ENCODE measurements at places on chromosomes 6 and 20.
A peak's percentile ranks its signal among the peaks of the same experiment; 100 is the strongest.

GRCh38 chr6:29509239-29509638, 21.5 kb upstream of the MAS1L start:
- DNase-seq = no peak

- no peak for DNase-seq
Measured at GRCh38 chr6:2666906-2667575, 83.7 kb downstream of the MYLK4 start.

DNA sequence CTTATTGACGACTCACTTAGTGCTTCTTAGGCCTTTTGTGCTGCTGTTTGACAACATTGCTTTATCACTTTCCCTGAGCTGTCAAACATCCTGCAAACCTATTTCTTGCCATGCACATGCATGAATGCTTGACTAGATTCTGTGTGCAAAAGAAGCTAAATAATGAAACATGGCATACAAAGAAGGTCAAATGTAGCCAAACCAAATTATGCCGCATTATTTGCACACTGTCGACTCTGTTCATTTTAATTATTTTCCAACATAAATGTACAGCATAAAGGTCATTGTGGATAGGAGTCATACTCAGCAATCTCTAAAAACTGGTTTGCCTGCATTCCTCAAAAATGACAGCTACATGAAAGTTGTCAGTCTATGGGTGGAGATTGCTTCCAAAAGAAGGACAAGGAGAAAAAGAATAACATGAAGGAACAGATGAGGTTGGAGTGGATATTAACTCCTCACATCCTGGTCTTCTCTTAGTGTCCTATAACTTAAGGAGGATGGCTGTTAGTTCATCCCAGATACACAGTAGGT, 123.1 kb upstream of the STXBP5 start:
- no peak for DNase-seq

DNA sequence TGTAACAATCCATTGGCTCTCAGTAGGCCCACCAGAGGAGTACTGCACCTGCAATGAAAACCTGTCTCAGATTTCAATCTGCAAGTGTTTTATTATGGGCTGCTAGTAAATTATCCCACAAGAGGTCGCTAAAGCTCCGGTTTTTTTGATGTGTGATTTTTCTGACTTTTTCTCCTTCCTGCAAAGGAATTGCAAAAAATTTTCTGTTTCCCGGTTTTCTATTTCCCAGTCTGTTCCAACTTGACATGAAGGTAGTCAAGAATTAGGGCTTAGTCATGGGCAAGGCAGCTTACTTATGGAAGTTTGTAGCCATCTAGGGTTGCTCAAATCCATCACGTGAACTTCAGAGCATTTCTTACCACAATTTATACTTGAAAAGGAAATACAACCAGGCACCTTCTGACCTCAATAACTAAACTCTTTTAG, 38.5 kb upstream of the AHI1 start:
- DNase-seq = no peak

DNA sequence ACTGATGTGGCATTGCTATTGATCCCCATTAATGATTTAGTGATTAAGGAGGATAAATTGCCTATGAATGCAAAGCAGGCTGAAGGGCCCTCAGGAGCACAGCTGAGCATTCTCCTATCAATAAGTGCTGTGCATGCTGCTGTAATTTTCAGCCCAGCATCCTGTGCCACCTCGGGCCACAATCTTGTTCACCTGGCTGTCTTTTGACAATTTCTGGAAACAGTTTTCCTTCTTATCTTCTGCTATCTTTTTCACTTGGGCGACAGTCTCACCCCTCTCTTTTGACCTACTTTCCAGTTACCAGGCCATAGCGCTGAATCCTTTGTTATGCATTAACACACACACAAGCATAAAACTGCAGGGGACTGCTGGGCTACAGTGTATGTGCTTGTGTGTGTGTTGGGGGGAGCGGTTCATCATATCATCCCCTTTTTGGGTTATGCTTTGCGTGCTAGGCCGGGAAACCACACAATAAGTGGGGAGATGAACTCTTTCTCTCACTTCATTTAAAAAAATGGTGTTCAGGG, 60.2 kb downstream of the F13A1 start:
- DNase-seq = no peak

DNA sequence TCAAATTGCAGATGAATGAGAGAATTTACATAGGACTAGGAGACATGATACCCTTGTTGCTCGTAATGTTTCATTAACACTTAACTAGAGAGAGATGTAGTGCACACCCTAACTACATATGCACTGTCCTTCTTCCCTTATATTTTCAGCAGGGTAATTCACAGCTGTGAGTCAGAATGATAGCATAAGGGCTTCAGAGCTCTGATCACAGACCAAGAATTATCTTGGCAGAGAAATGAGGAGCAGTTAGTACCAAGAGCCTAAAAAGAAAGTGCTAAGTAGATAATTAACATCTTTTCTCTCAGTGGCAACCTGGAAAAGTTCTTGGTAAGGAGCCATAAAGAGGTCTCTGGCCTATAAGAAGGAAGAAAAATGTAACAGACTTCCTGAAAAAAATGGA, 35.8 kb downstream of the GRIK2 start:
- no peak for DNase-seq

GRCh38 chr6:119174879-119175817, 96.7 kb upstream of the FAM184A start:
- no peak for DNase-seq

- no peak for DNase-seq
Measured at GRCh38 chr6:50663806-50664205, 49.5 kb upstream of the TFAP2D start.

DNA sequence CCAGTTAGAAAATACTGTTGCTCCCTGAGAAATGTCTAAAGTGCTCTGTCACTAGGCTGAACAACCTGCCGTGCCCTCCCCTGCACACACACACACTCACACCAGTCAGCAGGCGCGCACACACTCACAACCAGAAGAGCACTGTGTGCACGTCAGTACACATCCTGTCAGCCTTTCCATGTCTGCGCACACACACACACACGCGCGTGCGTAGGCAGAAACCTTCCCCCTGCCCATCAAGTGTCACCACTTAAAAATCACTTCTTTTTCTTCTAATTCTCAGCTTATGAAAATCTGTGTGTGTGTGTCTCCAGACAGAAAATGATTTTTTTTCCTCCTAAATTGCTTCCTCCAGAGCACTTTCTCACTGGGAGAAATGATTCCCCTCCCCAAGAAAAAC, 100.3 kb downstream of the EDN3 start:
- DNase-seq = no peak

DNA sequence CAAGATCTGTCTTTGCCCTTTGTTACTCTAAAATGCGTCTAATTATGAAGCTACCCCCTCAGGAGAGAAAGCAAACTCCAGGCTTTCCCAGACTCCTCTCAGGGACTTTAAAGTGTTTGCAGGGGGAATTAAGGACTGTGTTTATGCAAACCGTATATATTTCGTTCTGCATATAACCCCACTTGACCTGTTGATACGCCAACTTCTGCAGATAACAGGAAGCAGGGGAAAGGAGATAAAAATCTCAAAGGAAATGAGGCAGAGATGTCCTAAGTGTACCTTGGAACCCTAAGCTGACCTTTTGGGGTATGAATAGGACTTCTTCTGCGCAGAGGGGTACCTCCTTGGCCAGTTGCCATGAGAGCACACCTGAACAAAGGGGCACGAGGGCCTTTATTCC, 8.1 kb downstream of the SYCP2L start:
- no peak for DNase-seq

GRCh38 chr20:15378151-15378550, 1040.7 kb upstream of the FLRT3 start:
- no peak for DNase-seq

GRCh38 chr20:24116611-24117010, 128.0 kb upstream of the GGTLC1 start:
- DNase-seq = no peak

DNA sequence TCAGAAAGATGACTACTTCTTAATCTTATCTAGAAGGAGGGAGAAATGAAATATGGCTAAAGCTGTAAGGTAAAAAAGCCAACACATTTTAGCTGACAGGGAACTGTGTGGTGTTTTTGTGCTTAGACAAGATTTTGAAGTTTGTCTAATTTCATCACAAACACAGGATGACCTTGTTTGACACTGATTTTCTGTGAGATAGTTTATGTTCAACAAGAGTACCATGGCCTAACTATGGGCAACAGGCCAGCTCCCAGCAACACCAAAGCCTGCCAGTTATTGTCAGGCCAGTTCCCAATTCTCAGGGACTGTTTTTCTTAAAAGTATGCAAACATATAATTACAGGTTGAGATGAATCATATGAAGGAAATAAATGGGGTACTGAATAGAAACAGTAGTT, 5.5 kb upstream of the ABCF1 start:
- DNase-seq = no peak

- DNase-seq = no peak
Measured at GRCh38 chr6:132498638-132499037, 14.3 kb downstream of the STX7 start.

GRCh38 chr6:98724537-98724936, 109.8 kb upstream of the POU3F2 start:
- no peak for DNase-seq

DNA sequence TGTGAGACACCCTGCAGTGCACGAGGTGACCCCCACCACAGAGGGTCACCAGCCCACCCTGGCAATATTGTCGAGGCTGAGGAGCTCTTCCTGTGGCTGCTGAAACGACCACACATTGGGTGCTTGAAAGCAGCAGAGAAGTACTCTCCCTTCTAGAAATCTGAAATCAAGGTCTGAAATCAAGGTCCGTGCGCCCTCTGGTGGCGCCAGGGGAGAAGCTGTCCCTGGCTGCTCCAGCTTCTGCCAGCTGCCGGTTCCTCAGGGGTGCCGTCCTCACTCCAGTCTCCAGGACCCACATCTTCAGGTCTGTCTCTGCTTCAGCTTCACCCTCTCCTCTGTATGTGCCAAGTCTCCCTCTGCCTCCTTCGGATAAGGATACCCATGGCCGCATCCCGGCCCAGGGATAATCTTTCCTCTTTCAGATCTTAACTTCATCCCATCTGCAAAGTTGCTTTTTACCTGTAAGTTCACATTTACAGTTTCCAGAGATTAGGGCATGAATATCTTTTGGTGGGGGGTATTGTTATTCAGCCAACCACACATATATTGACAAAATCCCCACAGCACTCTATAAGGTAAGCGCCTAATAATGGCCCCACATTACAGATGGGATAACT, 108.3 kb upstream of the PHACTR3 start:
- DNase-seq = peak; percentile 82

DNA sequence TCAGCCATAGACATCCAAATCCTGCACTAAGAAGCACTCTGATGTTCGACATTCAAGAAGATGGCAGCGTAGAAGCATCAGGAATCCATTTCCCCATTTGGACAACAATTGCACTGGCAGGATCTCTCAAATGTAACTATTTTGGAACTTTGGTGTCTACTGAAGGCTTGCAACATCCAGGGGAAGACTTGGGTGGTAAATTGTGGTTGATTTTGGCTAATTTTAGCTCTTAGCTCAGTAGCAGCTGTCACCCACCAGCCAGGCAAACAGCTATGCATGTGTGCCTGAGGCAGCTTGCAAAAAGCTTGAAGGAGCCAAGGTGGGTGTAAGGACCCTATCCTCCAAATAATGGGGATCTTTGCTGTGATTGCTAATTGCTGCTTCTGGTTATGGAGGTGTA, 35.1 kb upstream of the PPP1R3G start:
- DNase-seq = no peak

DNA sequence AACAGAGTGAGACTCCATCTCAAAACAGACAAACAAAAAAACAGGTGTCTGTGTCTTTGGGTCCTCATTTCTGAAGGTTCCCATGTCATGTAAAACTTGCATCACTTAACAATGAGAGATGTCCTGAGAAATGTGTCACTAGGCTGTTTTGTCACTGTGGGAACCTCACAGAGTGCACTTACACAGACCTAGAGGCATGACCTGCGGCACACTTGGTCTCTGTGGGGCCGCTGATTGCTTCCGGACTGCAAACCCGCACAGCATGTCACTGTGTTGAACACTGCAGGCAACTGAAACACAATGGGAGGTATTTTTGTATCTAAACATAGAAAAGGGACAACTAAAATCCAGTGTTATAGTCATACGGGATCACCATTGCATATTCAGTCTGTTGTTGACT, 42.3 kb upstream of the TMEM181 start:
- no peak for DNase-seq

GRCh38 chr6:14831070-14831469, 414.8 kb upstream of the JARID2 start:
- no peak for DNase-seq

- no peak for DNase-seq
Measured at GRCh38 chr6:129686941-129687627, 22.9 kb downstream of the ARHGAP18 start.

GRCh38 chr6:168358842-168359420, 39.4 kb upstream of the DACT2 start:
- DNase-seq = no peak

- DNase-seq = no peak
Measured at GRCh38 chr6:107154801-107155160, 39.5 kb upstream of the BEND3 start.

DNA sequence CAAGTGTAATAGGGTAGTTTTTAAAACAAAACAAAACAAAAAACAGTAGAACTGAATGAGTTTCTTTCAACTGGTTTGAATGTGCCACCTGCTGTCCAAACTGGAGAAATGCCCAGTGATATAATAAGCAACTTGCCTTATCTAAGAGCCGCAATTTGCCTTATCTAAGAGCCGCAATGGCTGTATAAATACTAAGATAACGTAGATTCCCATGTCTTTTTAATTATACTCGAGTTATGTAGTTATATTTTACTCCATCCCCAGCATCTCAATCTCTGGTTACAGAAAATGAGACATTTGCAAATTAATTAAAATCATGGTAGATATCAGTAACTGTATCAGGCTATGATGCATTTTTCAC, 67.2 kb downstream of the RPP40 start:
- DNase-seq = peak; percentile 29

- no peak for DNase-seq
Measured at GRCh38 chr6:110255211-110255750, 75.1 kb downstream of the CDC40 start.

DNA sequence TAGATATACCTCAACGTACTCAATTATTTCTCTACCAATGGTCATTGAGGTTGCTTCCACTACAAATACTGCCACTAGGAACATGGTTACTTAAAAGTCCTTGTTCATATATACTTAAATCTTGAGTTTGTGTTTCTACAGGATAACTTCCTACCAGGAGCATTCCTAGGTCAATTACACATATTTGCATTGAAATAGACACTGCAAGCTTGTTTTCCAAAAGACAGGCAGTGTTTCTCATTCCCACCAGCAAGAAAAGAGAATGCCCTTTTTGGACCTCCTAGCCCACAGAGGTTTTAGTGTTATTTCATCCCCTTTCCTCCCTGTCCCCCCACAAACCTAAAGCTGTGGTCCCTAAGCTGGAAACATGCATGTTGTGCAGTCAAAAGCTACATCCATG, 177.3 kb downstream of the ID4 start:
- no peak for DNase-seq

- no peak for DNase-seq
Measured at GRCh38 chr20:16647875-16648597, 74.8 kb upstream of the KIF16B start.

DNA sequence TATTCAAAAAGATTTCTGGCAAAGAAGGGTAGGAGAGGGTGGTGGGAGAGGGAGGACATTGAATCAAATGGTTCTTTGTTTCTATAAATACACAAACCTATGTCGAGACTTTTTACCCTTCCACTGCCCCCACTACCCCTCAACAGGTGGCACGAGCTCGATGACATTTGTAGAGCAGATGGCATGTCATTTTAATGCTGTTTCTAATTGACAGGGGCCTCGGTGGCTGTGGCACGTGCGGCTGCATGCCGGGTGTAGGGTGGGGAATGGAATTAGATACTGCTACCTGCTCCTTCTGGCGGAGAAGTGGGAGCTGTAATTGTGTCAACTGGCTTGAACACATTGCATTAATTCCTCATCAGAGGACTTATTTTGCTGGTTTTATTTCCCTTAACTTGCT, 29.1 kb upstream of the SASH1 start:
- DNase-seq = no peak

Measured in NCI-H1930 (cell line).